Adipocyte (in vitro differentiated cells): ENCODE measurements at places on chromosomes 6 and 20.
A peak's percentile ranks its signal among the peaks of the same experiment; 100 is the strongest.

DNA sequence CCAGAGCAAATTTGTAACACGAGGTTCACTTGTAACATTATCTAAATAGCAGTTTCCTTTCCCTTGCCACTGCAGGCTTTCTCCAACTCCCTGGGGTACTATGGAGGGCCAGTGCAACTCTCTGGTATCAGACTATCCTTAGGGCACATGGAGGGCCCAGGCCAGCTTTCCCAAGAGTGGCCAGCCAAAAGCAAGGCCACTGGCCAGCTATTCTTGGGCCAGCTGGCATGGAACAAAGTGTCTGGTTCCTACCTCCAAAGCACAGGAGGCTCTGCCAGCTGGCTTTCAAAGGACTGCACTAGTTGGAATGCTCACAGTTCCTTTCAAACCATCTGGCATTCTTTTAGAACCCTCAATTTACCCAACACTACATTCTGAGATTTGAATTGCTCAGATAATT lies 8.7 kb downstream of the RNF24 start:
- DNase-seq, result peak; percentile 57

DNA sequence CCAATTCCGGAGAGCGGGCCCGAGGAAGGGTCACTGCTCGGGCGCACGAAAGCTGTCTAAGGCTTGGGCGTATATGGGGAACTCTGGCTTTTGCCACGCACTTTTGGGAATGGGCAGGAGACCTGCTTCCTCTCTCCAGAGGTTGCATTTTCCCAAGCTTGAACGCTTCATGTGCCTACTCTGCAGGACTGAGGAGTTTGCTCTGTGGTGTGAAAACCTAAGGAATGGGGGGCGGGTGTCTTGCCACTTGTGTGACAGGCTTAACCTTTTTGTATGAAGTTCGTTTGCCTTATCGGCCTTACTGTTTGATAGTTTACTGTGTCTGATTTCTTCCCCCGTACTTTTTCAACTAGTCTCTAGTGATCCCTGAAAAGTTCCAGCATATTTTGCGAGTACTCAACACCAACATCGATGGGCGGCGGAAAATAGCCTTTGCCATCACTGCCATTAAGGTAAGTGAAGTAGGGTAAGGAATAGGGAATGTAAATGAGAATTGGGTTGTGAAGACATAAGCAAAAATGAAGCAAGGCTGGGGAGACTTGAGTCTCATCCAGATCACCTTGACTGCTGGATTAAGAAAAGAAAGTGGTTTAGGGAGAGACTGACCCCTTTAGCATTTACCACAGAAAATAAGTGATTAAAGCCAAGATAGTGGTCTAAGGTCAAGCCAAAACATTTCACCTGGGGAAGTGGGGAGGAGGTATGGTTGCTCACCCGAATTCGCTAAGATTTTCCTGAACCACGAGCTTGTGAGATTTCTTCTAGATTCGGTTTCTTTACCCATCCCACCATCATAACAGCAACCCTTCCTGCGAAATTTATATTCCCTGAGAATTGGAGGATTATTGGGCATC lies 627 bp downstream of the RPS18 start:
- DNase-seq, result no peak

GRCh38 chr6:2124260-2124709 lies 121.1 kb downstream of the GMDS start:
- no peak for DNase-seq

DNA sequence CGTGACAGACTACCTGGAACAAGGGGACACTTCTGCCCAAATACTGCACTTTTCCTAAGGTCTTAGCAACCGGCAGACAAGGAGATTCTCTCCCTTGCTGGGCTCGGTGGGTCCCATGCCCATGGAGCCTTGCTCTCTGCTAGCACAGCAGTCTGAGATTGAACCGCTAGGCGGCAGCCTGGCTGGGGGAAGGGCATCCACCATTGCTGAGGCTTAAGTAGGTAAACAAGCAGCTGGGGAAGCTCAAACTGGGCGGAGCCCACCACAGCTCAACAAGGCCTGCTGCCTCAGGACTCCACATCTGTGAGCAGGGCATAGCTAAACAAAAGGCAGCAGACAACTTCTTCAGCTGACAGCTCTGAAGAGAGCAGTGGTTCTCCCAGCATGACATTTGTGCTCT lies 87.8 kb upstream of the ASCC3 start:
- no peak for DNase-seq

GRCh38 chr6:41780551-41781365 lies at the start of gene PRICKLE4:
Gene PRICKLE4 (plus strand): TSS chr6:41780782. CDS start chr6:41783474, 2,692 bp downstream.
- peak; percentile 46 for DNase-seq

DNA sequence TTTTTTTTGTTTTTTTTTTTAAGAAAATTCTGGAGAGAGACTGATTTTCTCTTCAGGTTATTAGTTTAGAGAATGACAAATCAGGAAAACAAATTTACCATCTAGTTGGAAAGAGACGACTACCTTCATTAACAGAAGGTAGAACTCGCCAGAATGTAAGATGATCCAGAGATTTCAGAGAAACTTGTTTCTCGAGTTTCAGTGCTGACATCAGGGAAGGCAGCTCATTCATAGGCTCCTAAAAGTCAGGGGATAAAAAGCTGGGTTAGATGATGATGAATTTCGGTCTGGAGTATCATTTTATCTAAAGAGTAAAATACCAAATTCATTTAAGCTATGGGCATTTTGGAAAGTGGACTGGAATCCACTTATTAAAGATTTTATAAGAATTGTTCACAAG lies 27.9 kb downstream of the ZNF334 start:
- no peak for DNase-seq

- peak; percentile 46 for DNase-seq
Observed at GRCh38 chr20:3927486-3928291, 38.5 kb downstream of the PANK2 start.

- DNase-seq, result peak; percentile 55
Observed at GRCh38 chr20:59027741-59028320, 4.3 kb downstream of the ATP5F1E start.

DNA sequence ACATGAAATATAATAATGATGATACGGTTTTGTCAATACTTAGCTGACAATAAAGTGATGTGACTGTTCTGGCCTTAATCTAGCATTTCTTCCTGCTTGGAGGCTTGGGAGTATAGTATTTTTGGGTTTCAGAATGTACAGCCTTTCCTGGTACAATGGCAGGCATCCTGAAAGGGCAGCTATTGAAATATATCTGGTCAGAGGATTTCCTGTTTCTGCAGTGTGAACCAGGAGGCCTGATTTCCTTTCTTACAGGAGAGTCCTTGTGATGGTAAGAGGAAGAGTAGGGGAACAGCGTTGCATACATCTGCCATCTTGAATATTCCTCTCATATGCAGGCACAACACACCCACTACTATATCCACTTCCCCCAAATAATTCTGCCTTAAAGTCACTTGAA lies 93.7 kb downstream of the MYO6 start:
- DNase-seq, result no peak

DNA sequence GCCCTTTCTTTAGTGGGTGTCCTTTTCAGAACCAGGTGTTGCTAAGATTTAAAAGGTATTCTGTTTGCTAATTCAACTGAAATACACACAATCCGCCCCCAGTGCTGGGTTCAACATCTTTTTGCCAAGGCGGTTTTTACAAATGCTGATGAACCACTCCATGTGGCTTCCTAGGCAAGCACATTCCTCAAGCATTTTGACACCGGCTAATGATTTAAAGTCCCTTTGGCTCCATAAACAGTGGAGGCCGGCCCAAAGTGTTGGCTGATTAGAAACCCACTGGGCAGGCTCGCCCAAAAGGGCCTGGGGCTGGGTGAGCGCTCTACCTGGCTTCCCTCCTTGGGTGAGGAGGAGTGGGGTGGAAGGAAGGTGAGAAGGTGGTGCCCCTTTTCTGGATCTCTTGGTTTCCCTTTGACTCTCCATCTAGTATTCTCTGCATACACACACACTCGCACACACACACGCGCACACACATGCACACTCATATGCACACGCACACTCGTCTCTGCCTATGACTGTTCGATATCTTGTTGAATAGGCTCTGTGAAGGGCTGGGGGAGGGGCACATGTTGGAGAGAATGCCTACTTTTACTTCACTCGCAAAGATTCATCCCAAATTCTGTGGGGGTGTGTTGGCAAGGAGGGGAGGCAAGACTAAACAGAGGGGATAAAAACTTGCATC lies 66.7 kb upstream of the ARMC2 start:
- peak; percentile 42 for DNase-seq

DNA sequence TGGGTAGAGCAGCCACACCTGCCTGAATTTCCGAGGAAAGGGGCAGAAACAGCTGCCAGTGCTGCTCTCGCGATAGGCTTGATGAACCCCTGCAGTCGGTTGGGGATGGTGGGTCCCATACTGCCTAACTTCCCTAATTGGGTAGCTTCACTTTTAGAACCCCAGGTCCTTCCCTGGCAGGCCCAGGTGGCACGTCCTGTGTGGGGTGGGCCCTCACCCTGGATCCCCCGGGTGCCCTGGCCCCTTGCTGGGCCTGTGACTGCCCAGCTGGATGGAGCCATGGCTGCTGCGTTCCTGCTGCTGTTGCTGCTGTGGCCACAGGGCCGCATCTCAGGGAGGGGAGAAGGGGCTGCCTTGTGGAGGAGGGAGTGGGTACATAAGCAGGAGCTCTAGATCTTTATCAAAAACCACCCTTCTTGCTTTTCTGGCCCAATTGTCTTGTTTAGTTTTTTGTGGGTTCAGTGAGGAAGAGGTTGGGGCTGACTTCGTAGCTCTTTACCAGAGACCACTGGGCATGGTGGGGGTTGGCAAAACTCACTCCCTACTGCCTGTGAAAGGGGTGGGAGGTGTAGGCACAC lies 19.2 kb downstream of the TREML4 start:
- no peak for DNase-seq

DNA sequence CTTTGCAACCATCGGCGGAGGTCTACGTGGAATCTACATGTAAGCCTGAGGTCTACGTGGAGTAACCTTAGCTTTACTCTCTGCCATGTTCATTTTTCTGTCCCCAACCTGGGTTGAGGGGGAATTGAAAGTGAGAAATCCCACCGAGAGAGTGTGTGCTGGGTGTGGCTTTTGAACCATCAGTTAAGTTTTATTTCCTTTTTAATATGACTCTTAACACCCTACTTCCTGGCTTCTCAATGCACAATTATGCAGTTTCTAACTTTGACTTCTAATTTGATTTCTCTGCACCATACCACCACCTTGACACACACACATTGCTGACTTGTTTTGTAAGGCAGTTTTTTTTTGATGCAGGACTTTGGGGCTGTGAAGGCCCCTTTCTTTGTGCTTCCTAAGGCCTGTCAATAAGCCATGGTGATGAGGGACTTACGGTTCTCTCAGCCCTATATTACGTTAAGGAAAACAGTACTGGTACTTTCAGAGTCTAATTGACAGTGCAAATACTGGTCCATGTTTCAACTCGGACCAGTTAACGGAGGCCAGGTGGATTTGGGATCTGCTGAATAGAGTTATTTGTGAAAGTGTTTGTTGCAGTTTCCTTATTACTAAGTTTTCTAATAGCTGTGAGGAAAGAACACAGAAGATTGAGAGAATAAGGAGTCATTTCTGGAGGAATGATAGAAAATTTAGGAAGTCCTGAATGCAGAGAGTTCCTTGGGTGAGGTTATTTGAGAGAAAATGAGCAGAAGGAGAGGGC lies 206.5 kb downstream of the JARID2 start:
- DNase-seq, result no peak
